ENCODE measurements at places on chromosomes 11 and 22.

- no peak for DNase-seq
Measured at GRCh38 chr22:17349172-17349571, 20.1 kb upstream of the CECR2 start.

DNA sequence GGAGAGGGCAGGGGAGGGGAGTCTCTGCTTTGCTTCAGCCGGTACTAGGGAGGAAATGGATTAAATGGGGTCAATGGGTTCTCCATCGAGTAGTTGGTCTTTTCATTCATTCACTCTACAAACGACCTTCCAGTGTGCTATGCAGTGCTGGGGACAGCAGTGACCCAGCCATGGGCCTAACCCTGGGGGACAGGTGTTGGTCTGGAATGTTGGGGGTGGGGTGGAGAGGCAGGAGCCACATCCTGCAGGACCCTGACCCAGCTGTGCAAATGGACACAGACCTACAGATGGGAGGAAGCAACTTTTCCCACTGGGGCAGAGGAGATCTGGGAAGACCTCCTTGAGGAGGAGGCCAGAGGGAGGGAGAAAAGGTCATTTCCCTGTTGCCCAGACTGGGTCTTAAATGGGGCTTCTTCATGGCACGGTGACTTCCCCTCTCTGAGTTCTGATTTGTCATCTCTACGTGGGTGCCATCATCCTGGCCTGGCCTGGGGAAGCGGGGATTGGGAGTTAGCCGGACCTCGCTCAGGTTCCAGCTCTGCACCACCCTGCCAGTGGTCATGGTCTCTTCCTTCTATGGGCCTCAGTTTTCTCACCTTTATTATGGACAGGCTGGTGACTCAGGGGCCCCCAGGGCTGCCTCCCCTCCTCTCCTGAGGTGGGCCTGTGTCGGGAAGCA is 2.0 kb downstream of the CYTH4 start:
- DNase-seq, result no peak

DNA sequence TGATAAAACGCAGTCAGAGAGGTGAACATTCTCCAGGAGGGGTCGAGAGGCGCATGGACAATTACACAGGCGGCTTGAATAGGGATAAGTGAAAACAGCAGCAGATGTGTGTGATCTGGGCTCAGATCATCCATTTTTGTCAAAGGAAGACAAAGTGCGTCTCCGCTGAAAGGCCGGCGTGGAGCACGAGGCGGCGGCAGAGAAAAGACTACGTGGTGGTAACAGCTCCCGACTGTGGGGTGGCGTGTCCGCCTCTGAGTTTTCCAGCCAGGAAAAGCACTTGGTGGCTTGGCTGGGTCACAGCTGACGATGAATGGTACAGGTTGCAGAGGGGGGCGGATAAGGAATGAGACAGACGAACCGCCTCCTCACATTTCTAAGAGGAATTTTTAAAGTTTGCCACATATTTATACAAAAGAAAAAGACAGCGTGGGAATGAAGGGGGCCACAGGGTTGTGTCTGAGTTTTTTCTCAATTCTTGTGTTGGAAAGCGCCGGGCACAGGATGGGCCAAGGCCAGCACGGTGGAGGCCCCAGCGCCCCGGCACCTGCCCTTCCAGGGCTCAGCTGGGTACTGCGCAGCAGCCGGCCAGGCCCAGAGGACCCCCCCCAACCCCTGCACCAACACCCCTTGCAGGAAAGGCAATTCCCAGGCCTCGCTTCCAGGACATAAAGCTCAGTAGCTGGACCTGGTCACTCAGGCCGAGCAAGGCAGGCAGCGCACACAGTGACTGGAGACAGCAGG is 80.4 kb downstream of the TRMU start:
- DNase-seq, result peak; percentile 37

- no peak for DNase-seq
Measured at GRCh38 chr22:37824674-37825641, 1.8 kb downstream of the GALR3 start.

- DNase-seq, result no peak
Measured at GRCh38 chr11:8907116-8907515, 3.9 kb upstream of the AKIP1 start.

DNA sequence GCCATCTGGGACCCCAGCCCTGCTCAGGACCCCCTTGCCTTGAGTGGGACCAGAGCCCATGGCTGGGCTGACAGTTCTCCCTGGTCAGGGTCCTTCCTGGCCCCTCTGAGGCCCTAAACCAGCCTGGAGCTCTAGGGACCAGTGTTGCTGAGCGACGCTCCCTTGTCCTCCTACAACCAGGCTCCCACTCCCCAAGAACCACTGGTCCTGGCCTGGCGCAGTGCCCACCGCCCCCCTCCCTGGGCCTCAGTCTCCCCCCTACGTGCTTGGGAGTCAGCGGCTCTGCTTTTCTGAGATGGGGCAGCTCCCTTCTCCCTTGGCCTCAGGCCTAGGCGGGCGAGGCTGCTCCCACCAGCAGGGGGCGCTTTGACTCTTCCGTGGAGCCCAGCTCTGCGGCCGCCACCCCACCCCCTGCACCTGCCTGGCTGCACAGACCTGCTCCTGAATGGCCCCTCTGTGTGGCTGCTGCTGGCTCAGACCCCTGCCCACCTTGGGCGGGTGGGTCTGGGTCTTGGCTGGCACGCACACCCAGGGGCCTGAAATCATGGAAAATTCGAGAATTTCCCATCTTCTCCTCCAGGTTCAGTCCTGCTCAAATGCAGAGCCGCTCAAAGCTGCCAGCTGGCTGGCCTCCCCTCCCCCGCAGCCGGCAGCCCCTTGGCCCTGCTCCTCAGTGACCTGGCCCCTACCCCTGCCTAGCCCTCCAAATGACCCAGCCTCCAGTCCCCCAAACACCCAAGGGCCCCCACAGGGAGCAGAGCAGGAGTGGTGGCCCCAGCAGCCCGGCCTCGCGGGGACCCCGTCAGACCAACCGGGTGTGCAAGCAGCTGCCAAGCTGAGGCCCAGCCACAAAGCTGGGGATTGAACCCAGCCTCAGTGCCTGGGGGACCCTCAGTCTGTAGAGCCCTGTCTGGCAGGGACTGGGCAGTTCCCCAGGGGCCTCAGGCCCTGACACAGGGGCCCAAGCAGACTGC is 9.1 kb downstream of the PRR33 start:
- peak; percentile 70 for DNase-seq

- no peak for DNase-seq
Measured at GRCh38 chr22:48340191-48340590, 1487.5 kb downstream of the BRD1 start.

DNA sequence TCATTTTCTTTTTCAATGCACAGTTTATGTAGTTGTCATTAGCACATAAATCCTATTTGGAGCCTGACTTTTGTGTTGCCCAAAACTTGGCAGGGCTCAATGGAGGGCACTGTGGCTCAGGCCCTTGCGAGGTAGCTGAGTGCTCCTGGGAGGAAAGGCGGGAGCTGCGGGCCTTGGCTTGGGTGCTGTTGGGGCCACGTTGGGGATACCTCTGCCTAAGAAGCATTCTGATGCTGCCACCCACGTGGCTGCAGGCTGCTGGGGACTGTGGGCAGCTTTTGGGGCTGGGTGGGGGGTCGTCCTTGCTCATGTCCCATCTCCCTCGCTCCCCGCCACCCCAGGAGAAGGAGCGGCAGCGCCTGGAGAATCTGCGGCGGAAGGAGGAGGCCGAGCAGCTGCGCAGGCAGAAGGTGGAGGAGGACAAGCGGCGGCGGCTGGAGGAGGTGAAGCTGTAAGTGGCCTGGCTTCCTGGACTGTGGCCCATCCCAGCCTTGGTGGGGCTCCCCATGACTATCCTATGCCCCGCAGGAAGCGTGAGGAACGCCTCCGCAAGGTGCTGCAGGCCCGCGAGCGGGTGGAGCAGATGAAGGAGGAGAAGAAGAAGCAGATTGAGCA is 20.9 kb downstream of the INCENP start:
- DNase-seq, result no peak

- no peak for DNase-seq
Measured at GRCh38 chr11:125129316-125129993, 18.0 kb upstream of the TMEM218 start.

- peak; percentile 48 for DNase-seq
Measured at GRCh38 chr11:17978553-17979287, 34.1 kb downstream of the SERGEF start.

DNA sequence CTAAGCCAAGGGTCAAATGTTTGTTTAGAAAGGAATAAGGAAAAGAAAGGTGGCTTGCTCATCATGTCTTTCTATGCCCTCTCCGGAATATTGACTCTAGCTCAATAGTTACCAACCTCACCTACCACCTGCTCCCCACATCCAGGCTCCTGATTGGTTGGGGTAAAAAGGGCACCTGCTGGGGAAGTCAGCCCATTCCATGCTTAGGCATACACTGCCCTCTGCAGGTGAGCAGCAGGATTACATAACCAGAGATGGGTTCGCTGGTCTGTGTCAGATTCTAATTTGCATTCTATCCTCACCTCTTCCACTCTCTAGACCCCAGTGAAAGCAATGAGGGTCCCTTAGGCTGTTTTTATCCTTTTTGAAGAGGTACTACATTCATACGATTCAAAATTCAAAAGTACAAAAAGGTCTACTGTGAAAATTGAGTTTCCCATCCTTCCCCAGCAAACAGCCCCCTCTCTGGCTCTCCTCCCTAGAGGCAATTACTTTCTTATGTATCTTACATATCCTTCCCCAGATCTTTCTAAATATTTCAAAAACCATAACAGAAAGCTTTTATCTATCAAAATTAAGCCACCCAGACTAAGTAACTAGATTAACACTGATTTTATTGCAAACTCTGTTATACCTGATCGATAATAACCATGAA is 98.0 kb upstream of the ASPHD2 start:
- peak; percentile 66 for DNase-seq

DNA sequence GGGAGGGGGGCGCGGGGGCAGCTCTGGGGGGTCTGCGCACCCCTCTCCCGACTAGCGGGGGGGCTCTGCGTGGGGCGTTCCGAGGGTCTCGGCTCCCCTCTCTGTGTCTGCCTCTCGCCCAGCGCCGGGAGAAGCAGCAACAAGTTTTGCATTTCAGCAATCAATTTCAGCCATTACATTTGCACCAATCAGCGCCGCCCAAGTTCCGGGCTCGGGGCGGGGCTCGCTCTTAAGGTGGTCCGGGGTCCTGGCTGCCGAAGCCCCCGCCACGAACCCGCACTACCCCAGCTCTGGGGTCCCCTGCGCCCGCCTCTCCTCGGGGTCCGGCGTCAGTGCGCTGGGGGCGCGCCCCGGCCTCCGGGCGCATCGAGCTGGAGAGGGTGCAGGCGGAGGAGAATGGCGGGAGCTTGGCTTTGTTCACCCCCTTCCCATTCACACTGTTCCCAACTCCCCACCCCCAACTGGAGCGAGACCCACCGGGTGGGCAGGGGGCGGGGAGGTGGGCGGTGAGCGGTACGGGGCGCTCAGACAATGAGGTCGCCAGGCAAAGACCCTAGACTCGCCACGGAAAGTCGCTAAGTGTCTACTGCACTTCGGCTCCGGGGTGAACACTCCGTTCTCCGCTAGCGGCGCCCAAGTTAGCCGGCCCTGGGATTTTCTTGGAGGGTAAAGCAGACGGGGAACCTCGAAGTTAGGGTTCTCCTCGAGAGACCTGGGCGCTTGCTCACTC is at the start of gene MN1:
Gene MN1, minus strand, starts transcription at position 141 of the 730 bp plus-strand sequence. CDS start 1,213 bp downstream, outside the sequence.
- DNase-seq, result peak; percentile 43

- DNase-seq, result no peak
Measured at GRCh38 chr22:26608129-26608528, 9.7 kb downstream of the CRYBB1 start.

DNA sequence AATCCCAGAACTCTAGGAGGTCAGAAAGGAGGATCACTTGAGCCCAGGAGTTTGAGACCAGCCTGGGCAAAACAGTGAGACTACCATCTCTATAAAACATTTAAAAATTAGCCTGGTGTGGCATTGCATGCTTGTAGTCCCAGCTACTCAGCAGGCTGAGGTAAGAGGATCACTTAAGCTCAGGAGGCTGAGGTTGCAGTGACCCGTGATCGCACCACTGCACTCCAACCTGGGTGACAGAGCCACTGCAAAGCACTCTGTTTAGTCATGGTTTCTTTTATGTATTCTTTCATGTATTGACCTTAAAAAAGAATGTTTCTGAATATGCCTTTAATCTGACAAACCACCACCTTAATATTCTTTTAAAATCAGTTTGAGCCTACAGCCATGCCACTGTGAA is 52.2 kb downstream of the BIRC2 start:
- no peak for DNase-seq

DNA sequence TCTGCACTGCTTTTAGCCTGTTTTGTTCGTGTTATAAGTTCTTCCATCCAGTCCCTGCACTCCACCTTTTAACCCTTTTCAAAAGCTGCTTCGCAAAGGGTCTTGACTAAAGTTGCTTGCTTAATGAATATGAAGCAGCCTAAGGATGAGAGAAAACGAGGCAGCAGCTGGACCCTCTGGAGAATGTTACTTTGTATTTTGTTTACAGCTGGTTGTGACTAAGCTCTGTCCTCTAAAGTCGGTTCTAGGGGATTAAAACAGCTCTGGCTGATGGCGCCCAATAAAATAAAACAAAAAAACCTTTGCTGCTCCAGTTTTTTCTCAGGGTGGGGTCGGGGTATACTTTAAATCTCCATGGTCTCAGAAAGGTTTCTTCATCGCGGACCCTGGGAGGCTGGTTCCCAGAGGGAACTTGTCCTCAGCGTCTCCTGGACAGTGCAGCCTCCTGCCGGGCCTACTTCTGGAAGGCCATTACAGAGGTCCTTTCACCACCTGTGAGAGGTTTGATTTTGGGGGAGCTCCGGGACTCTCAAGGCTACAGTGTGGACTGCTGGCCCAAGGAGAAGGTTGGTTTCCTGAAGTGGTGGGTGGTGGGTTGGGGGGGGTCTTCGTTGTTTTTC is 836 bp upstream of the RBM4 start:
- peak; percentile 18 for DNase-seq

- DNase-seq, result no peak
Measured at GRCh38 chr11:123168955-123169484, 26.0 kb downstream of the CLMP start.

GRCh38 chr11:63866211-63866610 is 27.3 kb downstream of the MARK2 start:
- no peak for DNase-seq

GRCh38 chr11:36153551-36153950 is 135.7 kb downstream of the COMMD9 start:
- DNase-seq, result no peak

DNA sequence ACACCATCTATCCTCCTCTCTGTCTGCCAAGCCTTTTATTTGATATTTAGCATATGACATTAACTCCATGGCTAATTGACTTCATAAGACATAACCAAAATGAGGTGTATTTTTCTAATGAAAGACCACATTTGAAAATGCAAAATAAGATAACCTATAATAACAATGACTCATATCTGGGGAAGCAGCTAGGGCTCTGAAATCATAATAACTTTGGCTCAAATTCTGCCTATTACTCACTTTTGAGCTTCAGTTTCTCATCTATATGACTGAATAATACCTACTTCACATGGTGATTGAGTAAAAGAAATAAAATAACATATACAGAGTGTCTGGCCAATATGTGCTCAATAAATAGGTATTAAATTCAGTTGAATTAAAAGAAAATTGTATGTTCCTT is 1419.8 kb upstream of the TENM4 start:
- DNase-seq, result no peak

GRCh38 chr11:126660761-126661425 is 305.4 kb downstream of the ST3GAL4 start:
- no peak for DNase-seq

GRCh38 chr11:20367313-20367948 is 3.9 kb downstream of the HTATIP2 start:
- no peak for DNase-seq

All from SK-N-DZ (cell line).